ENCODE measurements at places on chromosomes 7 and 10.
A peak's percentile ranks its signal among the peaks of the same experiment; 100 is the strongest.

DNA sequence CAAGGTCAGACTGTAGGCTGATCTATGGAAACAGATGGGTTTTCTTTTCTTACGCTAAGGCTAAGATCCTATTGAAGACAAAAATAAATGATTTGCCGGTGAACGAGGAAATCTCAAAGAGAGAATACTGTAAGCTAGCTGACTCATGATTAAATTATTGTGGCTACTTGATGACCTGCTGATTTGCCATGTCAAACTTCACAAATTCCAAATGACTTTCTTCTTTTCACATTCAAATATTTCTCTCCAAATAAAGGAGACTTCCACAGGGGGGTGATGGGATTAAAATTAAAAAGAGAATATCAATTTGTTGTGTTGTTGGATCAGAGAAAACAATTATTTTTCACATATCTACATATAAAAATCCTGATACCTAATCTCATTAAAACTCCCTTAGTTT lies 860.6 kb upstream of the ZWINT start:
- no peak for DNase-seq

- no peak for DNase-seq
Observed at GRCh38 chr10:59381687-59382086, 19.3 kb upstream of the FAM13C start.

DNA sequence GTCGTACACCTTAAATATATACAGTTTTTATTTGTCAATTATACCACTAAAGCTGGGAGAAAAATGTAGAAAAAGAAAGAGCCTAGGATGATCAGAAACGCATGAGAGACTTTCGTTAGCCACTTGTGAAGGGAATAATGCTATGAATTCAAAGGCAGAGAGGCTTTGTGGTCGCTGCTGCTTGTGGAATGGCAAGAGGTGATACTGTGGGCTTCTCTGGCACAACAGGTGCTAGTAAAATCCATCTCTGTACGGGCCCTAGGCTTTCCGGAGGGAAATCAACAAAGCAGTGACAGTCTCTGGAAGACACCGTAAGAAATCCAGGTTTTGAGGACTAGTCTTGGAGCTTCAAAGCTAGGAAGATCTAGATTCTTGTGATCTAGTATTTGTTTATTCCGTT lies 52.6 kb downstream of the LRRC72 start:
- no peak for DNase-seq

DNA sequence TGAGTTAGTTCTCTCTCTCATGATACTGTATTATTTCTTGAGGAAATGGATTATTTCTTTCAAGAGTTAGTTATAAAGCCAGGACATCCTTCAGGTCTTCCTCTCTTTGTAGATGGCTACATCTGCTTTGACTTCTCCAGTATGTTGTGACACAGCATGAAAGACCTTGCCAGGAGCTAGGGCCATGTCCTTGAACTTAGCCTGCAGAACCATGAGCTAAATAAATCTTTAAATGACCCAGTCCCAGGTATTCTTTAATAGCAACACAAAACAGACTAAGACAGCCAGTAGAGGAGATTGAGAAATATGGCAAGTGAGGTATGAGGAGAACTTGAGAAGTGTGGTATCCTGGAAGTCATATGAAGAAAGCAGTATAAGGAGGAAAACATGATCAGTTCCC lies 214.9 kb upstream of the PPP1R3A start:
- DNase-seq = no peak

- DNase-seq = no peak
Observed at GRCh38 chr7:47817917-47818316, 130.3 kb downstream of the PKD1L1 start.

DNA sequence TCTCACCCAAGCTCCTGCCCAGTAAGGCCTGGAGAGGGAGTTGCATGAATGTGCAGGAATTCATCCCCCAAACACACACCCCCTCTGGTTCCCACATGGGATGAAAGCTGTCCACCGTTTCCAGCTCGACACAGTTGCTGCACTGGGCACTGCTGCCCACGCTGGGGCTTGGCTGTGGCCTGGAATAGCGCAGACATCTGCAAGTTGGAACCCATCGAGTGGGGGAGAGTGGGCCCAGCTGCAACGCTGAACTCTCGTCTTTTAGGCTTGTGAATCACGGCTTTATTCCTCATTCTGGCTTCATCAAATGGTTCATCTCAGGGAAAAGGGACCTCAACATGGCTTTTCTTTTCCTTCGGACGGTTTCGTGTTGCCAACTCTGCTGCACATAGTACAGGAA lies 264.7 kb downstream of the DNAJB6 start:
- no peak for DNase-seq

DNA sequence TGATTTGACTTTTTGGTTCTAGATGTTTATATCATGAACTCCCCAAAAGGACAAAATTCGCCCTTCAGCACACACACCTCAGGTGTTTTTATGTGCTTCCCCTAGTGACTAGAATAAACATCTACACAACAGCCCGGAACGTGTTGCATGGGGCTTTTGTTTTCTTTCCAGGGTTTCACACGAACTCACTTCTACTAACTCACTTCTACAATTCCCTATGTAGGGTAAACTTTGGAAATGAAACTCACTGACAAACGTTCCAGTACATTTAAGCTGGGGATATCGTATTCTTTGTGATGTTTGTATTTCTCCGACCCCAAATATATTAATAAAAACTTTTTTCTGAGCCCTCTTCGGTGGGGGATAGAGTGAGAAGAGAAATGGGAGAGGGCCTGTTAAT lies 1.4 kb downstream of the TRA2A start:
- DNase-seq = peak; percentile 54

GRCh38 chr7:155336812-155337602 lies 39.3 kb downstream of the INSIG1 start:
- no peak for DNase-seq

DNA sequence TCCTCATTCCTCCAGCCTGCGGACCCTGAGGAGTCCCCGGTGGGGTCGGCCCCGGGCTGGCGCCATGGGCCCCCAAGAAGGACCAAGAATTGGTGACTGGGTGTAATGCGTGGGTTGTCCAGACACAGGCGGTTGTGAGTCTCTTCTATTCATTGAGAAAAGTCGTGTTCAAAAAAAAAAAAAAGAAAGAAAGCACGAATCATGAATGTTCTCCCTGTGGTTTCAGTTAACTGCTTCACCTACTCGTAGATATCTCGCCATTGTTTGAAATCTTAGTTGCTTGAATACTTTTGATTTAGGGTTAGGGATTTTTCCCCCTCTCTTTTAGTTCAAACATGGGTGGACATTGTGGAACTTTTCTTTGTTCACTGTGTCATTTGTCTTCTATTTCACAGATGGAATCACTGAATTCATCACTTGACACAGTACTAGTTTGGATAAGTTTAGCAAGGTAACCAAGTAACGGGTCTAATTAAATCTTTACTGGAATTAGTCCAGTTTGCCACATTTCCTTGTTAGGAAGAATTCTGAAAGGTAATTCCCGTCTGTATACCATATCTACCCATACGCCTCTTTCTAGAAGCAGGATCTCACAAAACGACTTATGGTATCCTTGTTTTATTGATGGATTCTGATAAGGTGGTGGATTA lies 775 bp downstream of the STARD3NL start:
- peak; percentile 52 for DNase-seq

GRCh38 chr10:80491251-80492102 lies 37.4 kb downstream of the TSPAN14 start:
- DNase-seq = peak; percentile 93

DNA sequence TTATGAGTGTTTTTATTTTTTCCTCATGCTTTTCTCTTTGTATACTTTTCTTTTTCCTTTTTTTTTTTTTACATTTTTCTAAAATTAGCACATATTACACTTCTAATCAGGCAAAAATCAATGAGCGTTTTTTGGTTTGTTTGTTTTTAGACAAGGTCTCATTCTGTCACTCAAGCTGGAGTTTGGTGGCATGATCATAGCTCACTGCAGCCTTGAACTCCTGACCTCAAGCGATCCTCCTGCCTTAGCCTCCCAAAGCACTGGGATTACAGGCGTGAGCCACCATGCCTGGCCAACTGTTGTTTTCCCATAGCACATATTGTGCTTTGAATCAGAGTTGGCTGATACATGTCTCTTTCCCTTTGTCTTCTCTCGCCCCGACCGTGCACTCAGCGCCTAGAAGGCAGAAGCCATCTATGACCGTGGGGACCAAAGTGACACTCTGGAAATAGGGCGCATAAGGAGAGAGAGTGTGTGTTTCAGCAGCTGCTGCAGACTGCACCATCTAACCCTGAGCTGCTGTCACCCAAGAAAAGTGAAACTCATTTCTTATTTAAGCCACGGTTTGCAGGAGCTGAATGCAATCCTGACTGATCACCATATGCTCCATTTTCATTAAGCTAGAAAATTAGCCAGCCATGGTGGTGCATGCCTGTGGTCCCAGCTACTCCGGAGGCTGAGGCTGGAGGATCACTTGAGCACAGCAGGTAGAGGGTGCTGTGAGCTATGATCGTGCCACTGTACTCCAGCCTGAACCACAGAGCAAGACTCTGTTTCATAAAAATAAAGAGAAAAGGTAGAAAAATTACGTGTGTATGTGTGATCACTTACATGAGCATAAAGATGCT lies 41.4 kb upstream of the GTF2I start:
- DNase-seq = peak; percentile 16

Data from Kasumi-1 (cell line).